Stimulated activated CD8-positive, alpha-beta memory T cell treated with anti-CD3 and anti-CD28 coated beads, Interleukin-4, amount 100 ng/mL, for 4 hours (primary cell): ENCODE measurements at places on chromosomes 4 and X.
A peak's percentile ranks its signal among the peaks of the same experiment; 100 is the strongest.

GRCh38 chrX:40012868-40013265, 84.9 kb downstream of the BCOR start:
- no peak for DNase-seq

GRCh38 chr4:6134612-6135220, 65.6 kb downstream of the JAKMIP1 start:
- DNase-seq, result peak; percentile 24

DNA sequence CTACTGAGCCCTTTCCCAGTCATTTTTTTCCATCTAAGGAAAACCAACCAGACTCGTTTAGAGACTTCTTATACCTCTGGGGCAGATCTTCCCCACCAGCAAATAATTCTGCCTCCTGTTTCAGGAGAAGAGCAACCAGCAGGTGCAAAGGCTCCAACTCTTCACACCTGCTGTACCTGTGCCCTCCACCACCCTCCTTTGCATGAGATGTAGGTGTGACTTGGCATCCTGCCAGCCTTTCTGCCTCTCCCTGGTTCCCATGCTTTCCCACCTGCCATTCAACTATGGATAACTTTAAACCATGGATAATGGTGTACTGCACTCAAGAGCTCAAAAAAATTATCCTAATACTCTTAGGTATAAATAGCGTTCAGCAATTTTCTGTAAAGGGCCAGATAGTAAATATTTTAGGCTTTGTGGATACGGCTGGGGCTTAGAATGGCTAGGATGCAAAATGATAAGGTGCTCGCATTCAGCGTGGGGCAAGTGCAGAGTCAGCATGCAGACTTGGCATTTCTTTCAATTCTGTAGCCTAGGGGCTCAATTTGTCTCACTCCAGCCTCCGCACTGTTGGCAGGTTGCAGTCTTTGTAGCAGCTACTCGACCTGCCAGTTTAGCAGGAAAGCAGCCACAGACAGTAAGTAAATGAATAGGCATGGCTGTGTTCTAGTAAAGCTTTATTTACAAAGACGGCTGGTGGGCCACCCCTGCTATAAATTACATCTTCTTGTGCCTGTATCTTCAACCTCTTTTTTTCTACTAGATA, 79.8 kb downstream of the HCCS start:
- DNase-seq, result no peak

GRCh38 chr4:152780267-152780778, 569 bp downstream of the ARFIP1 start:
- DNase-seq, result no peak

DNA sequence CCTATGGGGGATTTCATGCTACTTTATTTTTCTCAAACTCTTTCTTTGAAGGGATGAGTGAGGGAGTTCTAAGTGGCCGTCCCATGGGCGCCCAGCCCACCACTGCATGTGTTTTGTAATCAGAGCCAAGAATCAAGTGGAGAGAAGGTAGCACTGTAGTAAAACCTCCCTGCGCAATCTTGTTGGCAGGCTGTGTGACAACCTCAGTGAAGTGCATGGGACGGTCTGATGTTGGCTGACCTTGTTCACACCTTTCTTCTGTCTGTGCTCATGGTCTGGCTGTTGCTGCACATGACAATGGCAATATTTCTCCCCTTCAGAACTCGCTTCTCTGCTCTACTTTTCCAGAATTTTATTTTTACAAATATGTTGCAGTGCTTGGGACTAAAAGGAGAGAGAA, 71.2 kb upstream of the SHISA3 start:
- no peak for DNase-seq

- no peak for DNase-seq
Observed at GRCh38 chr4:791898-792625, 33.9 kb downstream of the CPLX1 start.

DNA sequence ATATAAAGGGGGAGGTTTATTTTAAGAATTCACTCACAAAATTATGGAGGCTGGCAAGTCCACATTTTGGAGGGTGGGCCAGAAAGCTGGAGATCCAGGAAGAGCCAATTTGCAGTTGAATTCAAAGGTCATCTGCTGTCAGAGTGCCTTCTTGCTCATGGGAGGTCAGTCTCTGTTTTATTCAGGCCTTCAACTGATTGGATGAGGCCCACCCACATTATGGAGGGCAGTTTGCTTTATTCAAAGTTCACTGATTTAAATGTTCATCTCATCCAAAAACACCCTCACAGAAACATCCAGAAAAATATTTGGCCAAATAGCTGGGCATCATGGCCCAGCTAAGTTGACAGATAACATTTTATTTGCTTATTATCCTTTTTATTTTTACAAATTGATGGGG, 59.5 kb downstream of the SEPSECS start:
- no peak for DNase-seq

DNA sequence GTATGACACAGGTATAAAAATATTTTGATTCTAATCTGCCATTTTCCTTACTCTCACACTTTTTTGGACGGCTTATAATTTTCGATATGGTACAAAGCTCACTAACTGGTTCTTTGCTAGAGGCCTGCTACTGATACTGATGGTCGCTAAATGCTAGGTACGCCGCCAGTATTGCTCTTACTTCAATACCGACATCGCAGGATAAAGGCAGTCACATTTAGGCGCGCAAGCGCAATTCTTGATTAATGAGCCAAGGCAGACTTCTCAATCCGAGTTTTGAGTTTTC, 557 bp upstream of the USP38 start:
- DNase-seq, result no peak

GRCh38 chr4:141427726-141428296, 207.1 kb downstream of the ZNF330 start:
- DNase-seq, result no peak

GRCh38 chr4:81472281-81473182, 825 bp upstream of the RASGEF1B start:
- peak; percentile 38 for DNase-seq

- DNase-seq, result no peak
Observed at GRCh38 chr4:81335122-81335912, 120.3 kb upstream of the PRKG2 start.

- DNase-seq, result no peak
Observed at GRCh38 chrX:134752558-134752957, 94.3 kb upstream of the PLAC1 start.

- DNase-seq, result peak; percentile 35
Observed at GRCh38 chr4:7987148-7987989, 47.7 kb upstream of the AFAP1 start.

- no peak for DNase-seq
Observed at GRCh38 chrX:133285341-133285740, 67.2 kb upstream of the TFDP3 start.

- no peak for DNase-seq
Observed at GRCh38 chr4:41012293-41012692, 202.0 kb downstream of the APBB2 start.

- DNase-seq, result no peak
Observed at GRCh38 chr4:2592572-2592971, 56.1 kb downstream of the FAM193A start.

DNA sequence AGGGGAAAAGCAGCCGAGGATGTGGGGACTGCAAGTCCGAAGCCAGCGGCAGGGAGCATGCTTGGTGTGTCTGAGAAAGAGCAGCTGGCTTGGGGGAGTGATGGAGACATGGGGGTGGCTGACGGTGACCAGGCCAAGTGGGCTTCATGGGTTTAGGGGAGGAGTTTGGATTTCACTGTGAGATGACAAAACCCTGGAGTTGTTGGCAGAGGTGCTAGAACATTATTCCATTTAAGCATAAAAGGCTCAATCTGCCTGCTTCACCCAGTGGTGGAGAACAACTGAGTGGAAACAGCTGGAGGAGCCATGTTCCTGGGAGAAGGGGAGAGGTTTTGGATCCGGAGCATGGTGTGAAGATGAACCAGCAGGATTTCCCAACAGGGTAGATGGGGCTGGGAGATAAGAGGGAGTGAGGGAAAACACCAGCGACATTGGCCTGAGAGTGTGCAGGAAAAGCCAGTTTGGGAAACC, 318.0 kb upstream of the TAPT1 start:
- DNase-seq, result no peak

DNA sequence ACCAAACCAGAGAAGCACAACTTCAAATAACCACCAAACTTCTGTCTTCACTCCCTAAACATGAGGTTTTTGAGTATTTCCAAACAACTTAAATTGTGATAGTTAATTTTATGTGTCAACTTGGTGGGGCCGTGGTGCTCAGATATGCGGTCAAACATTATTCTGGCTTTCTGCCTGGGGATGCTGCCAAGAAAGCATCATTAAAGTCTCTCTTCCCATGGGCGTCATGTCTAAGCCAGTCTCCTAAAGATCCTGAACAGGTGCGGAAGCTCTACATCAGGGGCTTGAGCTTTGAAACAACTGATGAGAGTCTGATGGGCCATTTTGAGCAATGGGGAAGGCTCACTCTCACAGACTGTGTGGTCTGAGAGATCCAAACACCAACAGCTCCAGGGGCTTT, 24.1 kb upstream of the SOD3 start:
- no peak for DNase-seq

DNA sequence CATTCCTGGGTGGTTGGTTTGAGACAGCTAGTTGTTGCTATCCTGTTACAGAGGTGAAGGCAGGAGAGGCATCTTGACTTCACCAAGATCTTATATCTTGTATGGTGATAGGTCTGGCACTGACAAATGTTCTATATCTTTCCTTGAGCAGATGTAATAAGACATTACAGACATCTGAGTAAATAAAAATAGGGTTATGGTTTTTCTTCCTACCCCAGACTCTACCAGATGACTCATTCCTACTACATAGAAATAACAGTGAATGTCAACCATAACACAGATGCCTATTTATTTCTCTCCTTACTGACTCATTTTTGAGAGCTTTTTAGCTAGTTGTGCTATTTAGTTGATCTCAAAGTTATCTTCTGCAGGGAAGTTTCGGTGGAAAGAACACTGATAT, 21.9 kb downstream of the HNRNPH2 start:
- no peak for DNase-seq

- DNase-seq, result no peak
Observed at GRCh38 chrX:47501226-47502074, 18.4 kb upstream of the ZNF41 start.

DNA sequence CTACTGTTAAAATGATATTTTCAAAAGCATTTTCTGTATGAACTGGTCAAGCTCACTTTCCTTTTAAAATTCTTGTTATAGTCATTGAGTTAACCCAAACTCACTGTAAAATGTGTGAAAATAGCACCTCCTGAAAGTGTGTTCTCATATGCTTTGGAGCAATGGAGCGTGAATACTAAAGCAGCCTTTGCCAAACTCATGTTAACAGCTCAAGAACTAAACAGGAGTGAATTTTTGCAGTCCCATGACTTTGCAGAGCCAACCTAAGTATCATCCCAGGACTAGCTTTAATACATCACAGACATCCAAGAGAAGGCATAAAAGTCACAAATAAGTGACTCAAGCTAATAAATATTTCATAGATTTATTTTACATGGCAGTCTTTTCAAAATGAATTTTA, 2.3 kb downstream of the AMMECR1 start:
- no peak for DNase-seq

DNA sequence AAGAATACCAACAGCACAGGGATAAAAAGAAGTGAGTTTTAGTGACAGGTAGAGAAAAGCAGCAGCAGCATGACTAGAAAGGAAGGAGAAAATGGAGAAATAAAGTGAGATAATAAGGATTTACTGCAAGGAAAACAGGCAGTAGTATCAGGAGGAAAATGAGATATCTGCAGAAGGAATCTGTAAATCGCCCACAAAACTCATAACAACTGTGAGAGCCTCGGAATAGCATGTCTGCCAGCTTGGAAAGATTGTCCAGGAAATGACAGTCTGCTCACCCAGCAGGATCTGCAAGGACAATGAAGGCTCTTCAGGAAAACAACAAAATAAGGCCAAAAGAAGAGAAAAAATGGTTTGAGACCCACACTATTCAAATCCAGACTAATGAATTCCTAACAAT, 47.4 kb downstream of the CXXC4 start:
- no peak for DNase-seq

GRCh38 chr4:37561196-37561802, 124.9 kb downstream of the RELL1 start:
- no peak for DNase-seq

DNA sequence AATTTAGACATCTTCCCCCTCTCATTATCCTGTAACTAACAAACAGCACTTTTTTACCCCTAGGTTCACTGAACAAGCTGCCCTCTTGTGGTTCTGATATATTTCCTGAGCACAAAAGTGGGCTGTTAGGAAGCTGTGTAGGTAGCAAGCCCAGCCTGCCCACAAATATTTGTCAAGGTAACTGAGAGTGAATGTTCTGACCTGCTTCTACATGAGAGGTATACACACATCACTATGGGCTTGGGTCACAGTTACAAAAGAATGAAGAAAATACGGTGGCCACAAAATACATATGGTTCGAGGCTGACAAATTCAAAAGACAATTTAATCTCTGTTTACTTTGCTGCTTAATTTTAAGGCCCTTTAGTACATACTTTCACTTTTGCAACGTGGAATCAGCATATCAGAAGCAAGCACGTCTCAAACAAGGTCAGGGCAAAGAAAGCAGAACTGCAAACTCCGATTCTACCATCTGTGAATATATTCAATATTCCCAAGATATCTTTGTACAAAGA, 78.7 kb downstream of the RBM47 start:
- no peak for DNase-seq

- no peak for DNase-seq
Observed at GRCh38 chr4:24063731-24064130, 173.9 kb upstream of the PPARGC1A start.

DNA sequence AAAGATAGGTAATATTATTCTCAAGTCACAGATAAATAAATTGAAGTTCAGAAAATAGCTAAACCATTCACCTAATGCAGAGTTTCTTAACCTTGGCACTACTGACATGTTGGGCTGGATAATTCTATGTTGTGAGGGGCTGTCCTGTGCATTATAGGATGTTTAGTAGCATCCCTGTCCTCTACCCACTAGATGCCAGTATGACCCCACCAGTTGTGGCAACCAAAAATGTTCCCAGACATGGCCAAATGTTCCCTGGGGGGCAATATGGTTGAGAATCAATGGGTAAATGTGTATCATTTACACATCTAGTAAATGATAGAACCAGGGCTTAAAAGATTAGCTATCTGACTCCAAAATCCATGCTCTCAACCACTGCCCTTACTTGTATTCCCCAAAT, 140.9 kb downstream of the COL4A6 start:
- DNase-seq, result no peak

GRCh38 chr4:126766241-126766640, 866.5 kb upstream of the INTU start:
- no peak for DNase-seq

DNA sequence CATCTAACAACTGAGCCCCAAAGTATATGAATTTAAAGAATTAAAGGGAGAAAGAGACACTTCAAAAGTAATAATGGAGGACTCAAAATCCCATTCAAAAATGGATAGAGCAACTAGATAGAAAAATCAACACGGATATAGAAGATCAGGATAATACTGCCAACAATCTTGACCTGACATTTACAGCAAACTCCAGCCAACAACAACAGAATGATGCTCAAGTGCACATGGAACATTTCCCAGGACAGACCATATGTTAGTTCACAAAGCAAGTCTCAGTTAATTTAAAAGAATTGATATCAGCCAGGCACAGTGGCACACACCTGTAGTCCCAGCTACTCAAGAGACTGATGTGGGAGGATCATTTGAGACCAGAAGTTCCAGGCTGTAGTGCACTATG, 72.0 kb upstream of the SMARCAD1 start:
- DNase-seq, result no peak

- DNase-seq, result no peak
Observed at GRCh38 chr4:177464026-177464425, 21.8 kb upstream of the AGA start.

- no peak for DNase-seq
Observed at GRCh38 chr4:47383829-47384427, 79.6 kb downstream of the COMMD8 start.
